GM12892 (cell line): ENCODE measurements at places on chromosomes 2 and 18.

- no peak for DNase-seq
Measured at GRCh38 chr18:52426041-52426440, 86.0 kb downstream of the DCC start.

DNA sequence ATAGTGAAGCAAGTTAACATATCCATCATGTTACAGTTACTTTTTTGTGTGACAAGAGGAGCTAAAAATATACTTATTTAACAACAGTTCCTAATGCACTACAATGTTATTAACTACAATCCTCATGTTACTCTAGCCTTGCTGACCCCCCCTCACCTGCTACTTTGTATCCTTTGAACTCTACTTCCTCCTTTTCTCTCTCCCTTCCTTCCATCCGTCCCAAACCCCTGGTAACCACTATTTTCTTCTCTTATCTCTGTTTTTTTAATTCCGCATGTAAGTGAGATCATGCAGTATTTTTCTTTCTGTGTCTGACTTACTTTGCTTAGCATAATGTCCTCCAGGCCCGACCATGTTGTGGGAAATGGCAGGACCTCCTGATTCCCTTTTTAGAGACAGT is 59.4 kb downstream of the NPAS2 start:
- DNase-seq: no peak

DNA sequence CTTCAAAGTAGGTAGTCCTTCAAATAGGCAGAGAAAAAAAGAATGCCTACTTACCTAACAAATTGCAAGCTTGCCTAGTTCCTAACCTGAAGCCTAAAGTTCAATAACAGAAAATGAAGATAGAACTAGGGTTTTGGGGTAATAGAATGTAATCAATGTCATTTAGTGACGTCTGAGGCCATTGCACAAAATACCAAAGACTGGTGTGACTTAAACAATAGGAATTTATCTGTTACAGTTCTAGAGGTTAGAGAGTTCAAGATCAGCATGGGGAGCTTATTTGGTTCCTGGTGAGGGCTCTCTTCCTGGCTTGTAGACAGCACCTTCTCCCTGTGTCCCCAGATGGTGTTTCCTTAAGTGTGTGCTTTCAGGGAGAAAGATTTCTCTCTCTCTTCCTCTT is 4.7 kb upstream of the NPC1 start:
- no peak for DNase-seq

GRCh38 chr18:33745151-33745795 is 167.3 kb downstream of the ASXL3 start:
- no peak for DNase-seq

DNA sequence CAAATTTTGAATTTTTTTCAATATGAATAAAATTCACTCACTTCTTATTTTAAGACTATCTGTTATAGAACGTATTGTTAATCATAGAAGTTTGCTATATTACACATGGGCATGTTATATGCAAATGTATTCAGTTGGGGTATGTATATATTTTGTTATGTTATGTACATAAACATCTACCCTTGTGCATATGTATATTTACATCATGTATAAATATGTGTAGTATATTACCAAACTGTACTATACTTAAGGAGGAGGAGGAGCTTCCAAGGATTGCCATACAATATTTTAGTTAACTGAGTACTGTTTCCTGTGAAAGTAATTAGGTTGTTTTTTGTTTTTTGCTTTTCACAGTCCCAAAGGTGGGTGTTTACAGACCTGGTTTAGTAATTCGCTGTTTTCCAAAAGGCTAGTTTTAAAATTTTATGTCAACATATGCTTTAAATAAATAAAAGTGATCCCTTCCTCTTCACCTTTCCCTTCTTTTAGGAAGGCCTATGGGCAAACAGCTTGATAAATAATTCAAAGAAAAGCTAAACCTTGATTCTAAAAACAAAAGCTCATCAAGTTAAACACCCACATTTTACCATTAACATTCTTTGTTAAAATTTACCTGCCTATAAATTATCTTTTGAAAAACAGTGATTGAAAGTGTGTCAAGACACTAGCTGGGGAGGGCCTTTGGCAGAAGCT is 12.9 kb upstream of the POU3F3 start:
- no peak for DNase-seq

GRCh38 chr2:160308476-160308875 is 108.4 kb upstream of the ITGB6 start:
- DNase-seq: no peak

GRCh38 chr2:95062242-95063085 is 37.0 kb downstream of the MAL start:
- DNase-seq: no peak

DNA sequence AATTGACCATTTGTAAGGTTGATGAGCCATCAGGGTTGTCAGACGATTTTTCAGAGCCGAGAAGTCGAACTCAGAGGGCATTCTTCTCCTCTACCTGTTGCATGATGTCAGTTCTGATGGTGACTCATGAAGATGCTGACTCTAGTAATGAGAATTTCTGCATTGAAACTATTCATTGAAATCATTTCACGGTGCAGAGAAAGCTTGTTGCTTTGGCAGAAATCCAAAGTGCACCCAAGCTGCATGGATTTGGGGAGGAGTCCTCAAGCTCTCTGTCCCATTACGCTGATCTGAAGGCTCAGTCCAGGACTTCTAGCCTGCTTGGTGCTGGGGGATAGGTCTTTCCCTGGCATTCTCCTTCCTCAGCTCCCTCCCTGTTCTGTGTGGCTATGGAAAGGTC is 125.7 kb upstream of the PXDN start:
- no peak for DNase-seq

GRCh38 chr2:105188343-105188742 is 53.2 kb upstream of the GPR45 start:
- no peak for DNase-seq

- no peak for DNase-seq
Measured at GRCh38 chr2:163345795-163346573, 389.8 kb downstream of the FIGN start.

- DNase-seq: no peak
Measured at GRCh38 chr2:173524256-173524955, 169.7 kb downstream of the CDCA7 start.

DNA sequence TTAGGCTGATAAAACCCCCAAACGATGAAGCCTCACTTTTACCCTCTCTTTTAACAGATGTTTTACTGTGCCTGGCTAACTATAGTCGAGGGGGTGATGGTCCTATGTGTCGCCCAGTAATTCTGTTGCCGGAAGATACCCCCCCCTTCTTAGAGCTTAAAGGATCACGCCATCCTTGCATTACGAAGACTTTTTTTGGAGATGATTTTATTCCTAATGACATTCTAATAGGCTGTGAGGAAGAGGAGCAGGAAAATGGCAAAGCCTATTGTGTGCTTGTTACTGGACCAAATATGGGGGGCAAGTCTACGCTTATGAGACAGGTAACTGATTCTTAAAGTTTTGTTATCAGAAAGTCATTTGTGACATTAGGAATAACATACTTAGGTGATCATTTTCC is 20.4 kb downstream of the MSH6 start:
- no peak for DNase-seq

- DNase-seq: no peak
Measured at GRCh38 chr2:81767187-81767912, 1462.8 kb upstream of the LRRTM1 start.

GRCh38 chr2:98658816-98659490 is 50.6 kb downstream of the UNC50 start:
- no peak for DNase-seq

GRCh38 chr18:13982126-13982525 is 66.8 kb upstream of the MC2R start:
- DNase-seq: no peak

- DNase-seq: no peak
Measured at GRCh38 chr18:50472941-50473340, 86.9 kb upstream of the MAPK4 start.

GRCh38 chr2:157441072-157441454 is 2.8 kb downstream of the CYTIP start:
- DNase-seq: no peak

DNA sequence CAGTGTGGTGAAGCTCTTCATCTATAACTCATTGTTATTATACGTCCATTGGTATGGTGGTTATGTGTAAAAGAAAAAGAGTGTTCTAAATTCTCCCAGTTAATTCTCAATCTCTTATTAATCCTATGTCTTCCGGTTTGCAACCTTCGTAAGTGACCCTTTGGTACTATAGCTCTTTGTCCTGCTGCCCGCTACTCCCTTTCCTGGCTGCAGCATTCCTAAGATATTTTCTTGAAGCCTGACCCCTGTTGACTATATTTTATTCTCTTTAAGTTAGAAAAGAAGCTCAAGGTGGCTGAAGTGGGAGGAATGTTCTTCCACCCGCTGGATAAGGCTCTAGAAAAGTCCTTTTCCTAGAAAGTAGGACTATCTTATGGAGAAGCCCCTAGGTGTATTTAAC is 684.8 kb downstream of the SOCS6 start:
- DNase-seq: no peak

DNA sequence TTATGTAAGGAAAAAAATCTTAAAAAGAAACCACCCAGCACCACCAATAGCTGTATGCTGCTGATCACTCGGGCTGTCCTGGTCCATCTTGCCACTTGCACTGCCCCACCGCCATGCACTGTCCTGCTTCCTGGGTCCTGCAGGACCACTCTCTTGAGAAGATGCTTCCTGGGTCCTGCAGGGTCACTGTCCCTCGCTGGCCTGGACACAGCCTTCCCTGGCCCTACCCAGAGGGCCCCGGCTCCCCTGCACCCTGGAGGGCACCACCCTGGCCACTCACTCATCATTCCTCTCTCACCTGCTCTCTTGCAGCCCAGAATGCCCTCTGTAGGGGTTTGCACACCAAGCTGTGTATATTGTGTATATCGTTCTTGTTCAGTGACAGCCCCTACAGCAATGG is 2.4 kb upstream of the OTOS start:
- no peak for DNase-seq

GRCh38 chr2:203861197-203861596 is 6.4 kb upstream of the CTLA4 start:
- no peak for DNase-seq

DNA sequence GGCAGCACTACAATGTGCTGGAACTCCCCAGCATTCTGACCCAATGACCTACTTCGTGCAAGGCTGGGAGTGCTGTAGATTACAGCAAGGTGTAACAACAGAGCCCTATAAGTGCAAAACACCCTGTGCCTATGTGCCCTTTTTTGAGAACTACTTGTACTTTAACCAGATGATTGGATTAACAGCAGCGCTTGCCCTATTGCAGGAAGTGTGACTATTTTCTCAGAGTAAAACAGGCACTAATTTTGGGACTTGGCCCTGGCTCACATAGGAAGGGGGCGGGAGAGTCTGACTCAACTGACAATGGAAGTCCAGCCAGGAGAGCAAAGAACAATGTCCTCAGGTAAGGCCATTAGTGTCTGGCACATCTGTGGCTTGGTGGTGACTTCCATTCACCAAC is 35.6 kb upstream of the RNF125 start:
- no peak for DNase-seq

GRCh38 chr2:236939721-236940231 is 145.9 kb upstream of the COPS8 start:
- no peak for DNase-seq

- DNase-seq: no peak
Measured at GRCh38 chr18:75482880-75483279, 55.4 kb upstream of the SMIM21 start.

DNA sequence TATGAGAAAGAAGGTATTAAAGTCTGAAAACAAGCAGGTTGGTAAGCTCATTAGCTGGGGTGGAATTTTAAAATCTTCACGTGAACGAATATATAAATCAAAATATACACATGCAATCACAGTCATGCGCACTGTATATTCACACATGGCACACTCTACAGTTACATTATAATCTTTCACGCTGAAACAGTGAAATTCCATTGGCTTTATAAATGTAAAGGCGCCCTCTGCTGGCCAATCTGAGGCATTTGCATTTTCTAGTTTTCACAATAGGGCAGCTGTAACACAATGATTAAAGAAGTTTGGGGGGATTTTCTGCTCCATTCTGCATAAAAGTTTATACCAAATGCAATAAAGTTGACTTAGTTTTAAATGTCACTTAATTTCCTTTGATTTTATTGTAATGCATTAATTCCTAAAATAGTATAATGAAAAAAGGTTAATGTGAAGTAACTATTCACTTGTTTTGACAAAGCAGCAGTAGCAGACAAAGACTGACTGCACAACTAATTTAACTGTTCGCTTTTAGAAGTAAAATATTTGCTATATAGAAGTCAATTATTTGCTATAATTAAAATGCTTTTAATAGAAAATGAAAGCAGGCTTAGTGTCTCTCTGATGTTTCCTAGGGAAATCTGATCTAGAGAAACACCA is 17.2 kb downstream of the IFIH1 start:
- no peak for DNase-seq

- no peak for DNase-seq
Measured at GRCh38 chr2:16479721-16480120, 185.9 kb downstream of the CYRIA start.

- no peak for DNase-seq
Measured at GRCh38 chr2:61969376-61969775, 63.9 kb downstream of the COMMD1 start.

GRCh38 chr2:23926290-23926749 is 603 bp downstream of the ATAD2B start:
- no peak for DNase-seq

DNA sequence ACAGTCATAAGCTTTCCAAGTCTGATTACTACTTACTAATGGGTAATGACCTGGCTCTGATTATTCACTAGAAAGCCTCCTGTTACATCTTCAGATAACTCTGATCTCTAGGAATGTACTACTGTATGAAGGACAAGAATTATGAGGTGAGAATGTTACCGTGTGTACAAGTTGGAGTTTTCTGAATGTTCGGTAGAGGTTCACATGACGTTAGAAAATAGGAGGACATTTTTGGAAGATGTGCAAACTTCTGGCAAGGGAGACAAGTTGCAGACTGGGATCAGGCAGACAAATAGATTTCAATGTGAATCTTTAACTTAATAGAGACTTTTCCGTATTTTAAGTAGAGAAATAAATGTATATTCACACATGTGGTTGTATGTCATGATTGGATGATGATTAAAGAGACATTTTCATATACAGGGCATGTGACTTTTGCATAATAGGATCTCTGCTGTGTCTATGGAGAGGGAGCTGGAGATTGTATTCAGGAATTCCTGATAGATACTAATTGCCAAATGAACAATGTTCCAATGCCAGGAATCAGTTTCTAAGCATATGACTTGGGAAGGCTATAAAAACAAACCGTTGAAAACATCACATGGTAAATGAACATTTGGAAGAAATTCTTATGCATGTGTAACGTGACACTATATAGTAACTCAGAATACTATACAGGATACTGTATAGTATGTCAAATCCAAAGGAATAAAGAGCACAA is 1695.8 kb upstream of the PIK3C3 start:
- no peak for DNase-seq
